ENCODE measurements at places on chromosomes 5 and 9.

DNA sequence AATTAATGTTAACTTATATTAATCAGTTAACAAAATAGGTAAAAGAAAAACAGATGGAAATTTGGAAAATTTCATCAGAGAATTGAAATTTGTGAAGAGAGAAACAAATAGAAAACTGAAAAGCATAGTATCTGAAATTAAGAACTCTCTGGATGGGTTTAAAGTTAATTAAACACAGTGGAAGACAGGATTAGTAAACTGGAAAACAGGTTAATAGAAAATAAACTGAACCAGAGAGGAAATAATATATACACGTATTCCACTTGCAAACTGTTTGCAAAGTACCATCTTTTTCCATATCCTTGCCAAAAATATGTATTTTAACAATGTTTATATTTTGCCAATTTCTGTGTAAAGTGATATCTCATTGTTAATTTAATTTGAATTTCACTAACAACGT lies 257.5 kb downstream of the CD180 start:
- DNase-seq: no peak

GRCh38 chr9:94018628-94019027 lies 63.5 kb upstream of the BARX1 start:
- DNase-seq: no peak

DNA sequence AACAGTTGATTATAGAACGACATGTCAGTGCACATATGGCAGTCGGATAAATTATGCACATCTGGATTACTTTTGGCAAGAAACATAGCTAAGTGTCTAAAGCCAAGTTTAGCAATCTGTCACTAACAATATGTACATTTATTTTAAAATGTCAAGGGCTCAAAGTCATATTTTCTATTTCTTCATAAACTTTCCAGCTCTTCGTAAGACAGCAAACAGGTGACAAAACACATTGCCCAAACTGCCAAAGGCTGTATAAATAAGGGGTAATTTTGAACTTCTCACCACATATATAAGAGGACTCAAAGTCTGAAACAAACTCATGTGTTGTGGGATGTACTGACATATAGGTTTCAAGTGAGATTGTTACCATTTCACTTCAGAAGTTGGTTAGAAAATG lies 237.2 kb downstream of the ARL15 start:
- DNase-seq: no peak

DNA sequence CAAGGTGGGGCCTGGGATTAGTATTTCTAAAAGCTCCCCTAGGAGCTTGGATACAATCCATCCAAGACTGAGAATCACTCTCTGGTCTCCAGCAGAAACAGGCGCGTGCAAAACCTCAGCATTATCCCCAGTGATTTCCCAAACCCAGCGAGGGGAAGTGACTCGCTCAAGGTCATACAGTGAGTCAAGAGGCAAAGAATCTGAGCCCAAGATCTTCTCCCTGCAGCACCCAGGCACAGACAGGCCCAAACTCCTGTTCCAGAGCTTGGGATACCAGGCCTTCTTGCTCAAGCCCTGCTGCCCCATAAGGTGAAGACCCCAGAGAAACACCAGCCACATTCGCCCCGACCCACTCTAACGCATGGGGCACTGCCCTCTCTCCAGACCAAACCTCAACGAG lies 33.2 kb downstream of the SHB start:
- DNase-seq: no peak

DNA sequence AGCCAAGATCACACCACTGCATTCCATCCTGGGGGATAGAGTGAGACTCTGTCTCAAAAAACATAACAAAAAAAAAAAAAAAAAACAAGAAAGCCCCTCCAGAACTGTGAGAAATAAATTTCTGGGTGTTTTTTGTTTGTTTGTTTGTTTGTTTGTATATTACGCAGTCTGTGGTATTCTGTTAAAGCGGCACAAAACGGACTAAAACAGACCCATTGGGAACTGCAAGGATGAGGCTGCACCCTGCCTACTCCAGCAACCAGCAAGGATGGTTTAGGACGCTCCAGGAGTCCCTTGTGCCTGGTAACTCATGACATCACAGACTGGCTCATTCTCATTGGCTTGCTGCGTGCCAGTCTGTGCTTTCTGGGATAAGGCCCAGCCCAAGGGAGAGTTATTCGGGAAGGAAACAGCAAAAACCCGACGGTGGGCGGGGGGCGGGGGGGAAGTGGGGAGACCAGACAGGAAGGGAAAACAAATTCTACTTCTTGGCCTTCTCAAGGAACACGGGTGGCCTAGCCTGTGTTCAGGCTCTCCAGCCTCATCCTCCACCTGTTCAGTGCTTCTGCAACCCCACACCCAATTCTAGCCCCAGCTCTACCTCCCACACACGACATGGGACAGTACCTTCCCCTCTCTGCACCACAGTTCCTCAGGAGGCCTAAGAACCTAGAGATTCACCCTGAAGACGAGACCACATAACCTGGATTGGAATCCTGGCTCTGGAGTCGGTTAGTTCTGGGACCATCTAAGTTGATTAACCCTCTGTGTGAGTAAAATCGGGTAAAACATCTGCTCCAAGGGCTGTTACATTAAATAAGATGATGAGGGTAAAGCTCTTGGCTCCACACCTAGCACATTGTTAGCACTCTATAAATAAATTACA lies 2.8 kb downstream of the CD74 start:
- peak; percentile 26 for DNase-seq

GRCh38 chr5:59745415-59745863 lies 148.1 kb downstream of the PDE4D start:
- DNase-seq: no peak
